Cortex of kidney (tissue), 1 donor: ENCODE measurements at places on chromosomes 3 and 15.

DNA sequence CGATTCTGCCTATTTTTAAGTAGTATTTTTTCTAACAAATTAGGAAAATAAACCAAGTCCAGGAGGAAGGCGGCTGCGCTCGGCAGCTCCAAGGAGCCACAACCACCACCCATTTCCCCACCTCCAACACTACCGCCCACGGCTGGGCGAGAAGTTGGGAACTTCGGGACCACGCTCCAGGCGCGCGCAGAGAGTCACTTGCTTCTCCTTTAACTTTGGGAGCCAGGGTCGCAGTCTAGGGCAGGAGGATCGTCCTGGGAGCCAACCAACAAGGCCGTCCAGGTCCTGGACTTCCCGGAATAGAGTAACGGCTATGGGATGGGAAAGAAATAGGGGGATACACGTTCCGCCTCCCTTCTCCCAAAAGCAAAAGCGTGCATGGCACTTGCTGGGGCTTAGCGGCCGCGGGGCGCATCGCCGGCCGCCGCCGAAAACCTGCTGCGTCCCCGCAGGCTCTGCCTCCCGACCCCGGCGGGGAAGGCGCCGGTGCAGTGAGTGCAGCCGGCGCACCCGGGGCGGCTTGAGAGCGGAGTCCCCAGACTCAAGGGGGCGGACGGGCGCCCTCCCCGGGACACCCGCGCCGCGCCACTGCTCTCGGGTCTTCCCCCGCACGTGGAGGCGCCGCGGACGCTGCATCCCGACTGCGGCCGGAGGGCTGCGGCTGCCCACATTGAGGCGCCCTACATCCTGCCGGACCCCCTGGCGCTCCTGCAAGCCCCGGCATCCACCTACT, 699 bp downstream of the MEGF11 start:
- no peak for DNase-seq

GRCh38 chr15:66496951-66497501, 536 bp downstream of the SNAPC5 start:
- no peak for DNase-seq

DNA sequence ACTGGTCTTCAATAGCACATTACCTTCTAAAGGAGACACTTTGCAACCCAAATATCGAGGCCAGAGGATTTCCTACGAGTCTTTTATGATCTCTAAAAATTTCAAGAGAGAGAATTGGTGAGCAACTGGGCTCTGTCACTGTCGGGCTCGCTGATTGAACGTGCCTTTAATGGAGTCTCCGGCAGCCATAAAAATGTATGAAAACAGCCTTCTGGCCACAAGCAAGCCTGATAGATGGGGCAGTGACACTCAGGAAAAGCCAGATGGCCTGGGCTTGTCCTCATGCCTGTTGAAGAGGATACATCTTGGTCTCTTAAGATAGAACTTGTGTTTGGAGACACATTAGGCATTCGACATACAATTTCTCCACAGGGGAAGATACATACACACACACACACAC, 419.5 kb upstream of the PROK2 start:
- DNase-seq = no peak

DNA sequence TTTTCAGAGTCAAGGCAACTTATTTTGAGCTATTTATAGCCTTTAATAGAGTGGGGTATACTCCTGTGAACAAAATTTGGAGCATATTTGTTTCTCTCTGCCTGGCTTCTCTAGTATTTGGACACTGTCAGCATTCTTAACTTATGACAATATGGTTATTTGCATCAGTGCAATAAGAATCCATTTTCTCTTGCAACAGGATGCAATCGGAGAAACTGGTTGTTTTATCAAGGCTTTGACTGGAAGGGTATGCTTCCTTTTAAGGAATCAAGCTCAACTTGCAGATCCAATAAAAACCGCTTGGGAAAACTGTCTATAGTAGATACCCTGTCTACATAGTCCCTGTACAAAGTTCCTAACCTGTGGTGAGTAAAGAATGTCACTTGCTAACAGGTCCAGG, 106.7 kb downstream of the DPH6 start:
- no peak for DNase-seq

DNA sequence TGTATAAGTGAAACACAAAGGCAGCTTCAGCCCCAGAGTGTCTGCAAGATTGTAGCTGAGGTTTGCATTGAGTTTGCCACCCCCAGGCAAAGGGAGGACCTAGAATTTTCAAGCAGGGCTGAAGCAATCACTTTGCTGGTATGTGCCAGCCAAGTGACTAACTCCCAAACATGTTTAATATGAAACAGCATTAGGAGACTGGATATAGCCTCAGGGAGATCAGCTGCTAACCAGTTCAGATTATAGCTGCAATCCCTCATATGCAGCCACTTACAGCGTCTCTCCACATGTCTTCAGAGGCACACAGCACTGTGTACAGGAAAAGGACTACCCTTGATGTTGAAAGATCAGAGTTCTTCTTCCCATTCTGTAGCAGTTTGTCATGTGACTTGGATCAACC, 38.4 kb upstream of the PPP2R3A start:
- no peak for DNase-seq

DNA sequence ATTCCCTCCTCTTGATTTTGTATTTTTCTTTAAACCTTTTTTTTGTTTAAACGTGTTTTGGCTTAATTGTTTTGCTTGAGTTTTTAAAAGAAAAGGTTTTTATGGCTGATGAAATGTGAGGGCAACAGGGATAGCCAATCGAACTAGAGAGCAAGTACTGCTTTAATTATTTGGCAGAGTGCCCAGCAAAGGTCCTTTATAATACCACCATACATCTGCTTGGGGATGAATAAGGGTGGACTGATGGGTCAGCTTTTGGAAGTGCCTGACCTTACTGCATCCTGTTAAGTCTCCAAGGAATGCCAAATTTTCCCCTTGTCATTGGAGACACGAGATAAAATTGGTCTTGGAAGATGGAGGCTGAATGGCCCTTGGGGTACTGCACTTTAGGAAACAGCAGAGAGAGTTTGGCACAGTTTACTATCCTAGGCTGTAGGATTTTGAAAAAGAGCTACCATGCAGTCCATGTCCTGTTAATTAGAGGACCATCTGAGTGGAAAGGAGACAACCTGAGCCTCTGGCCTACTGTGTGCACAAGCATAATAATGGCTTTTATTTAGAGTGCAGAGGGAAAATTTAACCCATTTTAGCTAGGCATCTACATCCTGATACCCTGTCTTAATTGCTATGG, 19.8 kb upstream of the MTHFS start:
- no peak for DNase-seq

DNA sequence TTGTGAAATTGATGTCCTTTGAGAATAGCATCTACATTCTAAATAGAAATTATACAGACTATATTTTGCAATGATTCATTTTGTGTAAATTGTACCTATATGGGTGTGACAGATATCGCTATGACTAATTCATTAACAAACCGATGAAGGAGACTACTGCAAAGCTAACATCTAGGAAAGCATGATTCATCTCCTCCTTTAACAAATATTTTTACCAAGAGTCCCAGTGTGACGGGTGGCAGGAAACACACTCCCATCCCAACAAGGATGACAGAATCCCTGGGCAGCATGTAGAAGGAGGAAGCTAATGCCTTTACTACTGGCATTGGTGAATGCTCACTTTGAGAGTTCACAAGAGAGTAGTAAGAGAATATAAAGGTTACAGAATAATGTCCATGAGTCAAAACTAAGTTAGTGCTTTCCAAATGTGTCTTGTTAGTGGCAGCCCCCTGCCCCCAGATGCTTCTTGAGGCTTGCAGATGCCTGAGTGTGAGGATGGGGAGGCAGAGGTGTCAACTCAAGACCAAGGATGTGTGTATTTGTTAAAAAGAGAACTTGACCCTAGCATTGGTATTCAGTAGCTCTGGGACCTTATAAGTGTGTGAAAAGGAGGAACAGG, 180.6 kb downstream of the FMN1 start:
- DNase-seq = no peak

DNA sequence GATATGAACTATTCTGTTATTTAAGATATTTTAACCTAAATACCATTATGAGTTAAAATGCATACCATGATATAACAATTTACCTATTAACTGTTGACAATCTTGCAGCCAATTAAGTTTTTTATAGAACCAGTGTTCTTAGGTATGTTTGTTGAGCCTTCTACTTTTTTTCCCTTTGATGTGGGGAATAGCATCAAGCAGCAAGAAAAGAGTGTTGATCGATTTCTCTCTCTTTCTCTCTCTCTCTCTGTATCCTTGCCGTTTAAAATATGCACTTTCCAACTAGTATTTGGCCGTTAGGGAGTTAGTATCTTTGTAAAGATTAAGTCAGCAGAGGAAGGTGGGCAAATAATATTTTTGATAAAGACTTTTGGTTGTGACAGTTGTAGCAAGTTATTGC, 5.9 kb downstream of the CHD2 start:
- DNase-seq = no peak

DNA sequence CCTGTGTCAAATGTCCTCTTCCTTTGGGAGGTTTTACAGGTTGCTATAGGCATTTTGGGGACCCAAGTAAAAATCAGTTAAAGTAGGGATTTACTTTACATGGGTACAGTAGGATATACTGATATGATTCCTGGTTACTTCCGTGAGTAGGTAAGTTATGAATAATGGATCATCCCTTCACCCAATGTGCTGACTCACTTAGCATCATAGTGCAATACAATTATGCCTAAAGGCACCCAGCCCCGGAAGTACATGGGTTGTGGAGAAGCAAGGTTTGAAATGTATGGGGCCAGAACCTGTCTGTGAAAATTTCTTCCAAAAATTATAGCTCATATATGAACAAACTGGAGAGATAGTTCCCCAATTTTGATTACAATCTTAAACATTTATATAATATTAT, 64.0 kb downstream of the GLB1 start:
- DNase-seq = no peak

GRCh38 chr3:189238071-189238470, 66.3 kb downstream of the TPRG1 start:
- no peak for DNase-seq

GRCh38 chr15:96047255-96047931, 283.1 kb upstream of the NR2F2 start:
- no peak for DNase-seq

GRCh38 chr3:54940971-54941370, 13.1 kb upstream of the LRTM1 start:
- DNase-seq = no peak

DNA sequence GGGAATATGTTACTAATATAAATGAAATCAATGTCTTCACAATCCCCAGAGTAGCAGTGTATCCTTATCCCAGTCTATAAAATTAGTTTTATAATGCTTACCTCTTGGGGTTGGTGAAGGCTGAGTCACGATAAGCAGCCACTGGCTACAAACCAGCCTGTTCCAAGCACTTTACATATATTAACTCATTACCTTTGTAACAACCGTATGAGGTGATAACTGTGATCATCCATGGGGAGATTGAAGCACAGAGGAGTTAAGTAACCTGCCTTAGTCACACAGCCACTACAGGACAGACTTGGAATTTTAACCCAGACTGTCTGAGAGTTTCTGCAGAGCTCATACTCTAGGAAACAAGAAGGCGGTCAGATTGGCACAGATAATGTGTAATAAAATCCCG, 43.3 kb upstream of the MITF start:
- no peak for DNase-seq

- DNase-seq = no peak
Observed at GRCh38 chr3:16277471-16277870, 12.5 kb downstream of the OXNAD1 start.

- DNase-seq = no peak
Observed at GRCh38 chr3:53161450-53161819, 426 bp downstream of the PRKCD start.

- DNase-seq = no peak
Observed at GRCh38 chr3:47536221-47536891, 22.8 kb upstream of the ELP6 start.

DNA sequence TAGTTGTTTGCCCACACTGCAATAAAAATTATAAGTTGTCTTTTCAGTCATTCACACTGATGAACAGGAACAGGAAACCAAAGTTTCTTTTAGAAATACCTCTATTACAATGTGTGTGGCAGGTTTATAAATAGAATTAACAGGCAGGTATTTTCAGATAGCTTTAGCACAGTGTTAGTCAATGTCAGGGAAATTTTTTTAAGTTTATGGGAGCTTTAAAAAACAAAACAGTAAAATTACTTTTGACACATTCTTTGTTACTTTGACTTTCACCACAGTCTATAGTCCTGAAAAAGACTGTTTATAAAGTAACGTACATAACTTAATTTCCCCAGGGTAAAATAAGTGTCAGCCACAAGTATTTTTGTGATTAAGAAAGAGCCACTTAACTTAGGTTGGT, 38.1 kb downstream of the SERPINI1 start:
- DNase-seq = no peak

DNA sequence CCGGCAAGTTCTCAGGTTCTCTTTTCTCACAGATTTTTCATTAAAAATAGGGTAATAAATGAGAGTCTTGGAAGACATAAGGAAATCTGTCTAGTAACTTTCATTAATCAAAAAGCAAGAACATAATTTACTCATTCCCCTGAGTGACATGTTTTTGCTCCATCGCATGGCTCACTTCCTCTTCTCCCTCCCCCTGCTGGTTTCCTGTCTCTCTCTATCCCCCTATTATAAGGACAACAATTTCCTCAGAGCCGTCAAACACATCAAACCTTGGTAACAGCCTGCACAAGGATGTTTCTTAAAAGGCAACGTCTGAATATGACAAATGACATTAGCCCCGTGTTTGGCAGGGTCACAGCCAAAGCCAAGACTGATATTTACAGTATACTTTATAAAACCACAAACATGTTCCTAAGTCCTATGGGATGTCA, 1149.6 kb downstream of the IGSF11 start:
- no peak for DNase-seq

GRCh38 chr3:77122652-77123051, 82.8 kb downstream of the ROBO2 start:
- DNase-seq = no peak

- DNase-seq = no peak
Observed at GRCh38 chr3:58026598-58026997, 18.4 kb downstream of the FLNB start.

- DNase-seq = no peak
Observed at GRCh38 chr3:179452176-179452564, 900 bp upstream of the GNB4 start.

- DNase-seq = no peak
Observed at GRCh38 chr3:66639809-66640356, 139.1 kb upstream of the LRIG1 start.

DNA sequence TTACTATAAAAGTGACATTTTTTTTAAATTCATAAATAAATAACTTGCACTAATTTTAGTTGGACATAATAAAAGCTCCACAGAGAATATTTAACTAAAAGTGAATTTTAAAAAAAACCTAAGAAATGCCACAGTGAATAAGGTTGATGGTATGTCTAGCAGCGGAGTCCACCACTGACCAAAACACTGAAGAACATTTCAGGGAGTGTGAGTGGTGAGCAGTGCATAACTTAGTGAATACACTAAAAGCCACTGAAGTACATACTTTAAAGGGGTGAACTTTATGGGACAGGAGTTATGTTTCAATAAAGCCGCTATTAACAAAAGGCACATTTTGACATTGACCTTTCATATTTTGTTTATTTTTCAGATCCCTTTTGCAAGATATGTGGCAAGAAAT, 32.3 kb downstream of the SRP14 start:
- no peak for DNase-seq

- DNase-seq = no peak
Observed at GRCh38 chr3:14425581-14426304, 23.3 kb downstream of the SLC6A6 start.
